ENCODE measurements at places on chromosomes 4 and X. TPM values are rescaled to one million over a fixed set of nuclear protein-coding genes. Genes with fewer than 3 reads are reported as not detected.

ATP2B3 gene
- not detected for total RNA-seq

TSPAN6 gene
- total RNA-seq, result 25.4 TPM

EBP gene
- total RNA-seq, result 180 TPM

SPANXA2 gene
- not detected for total RNA-seq

CORIN gene
- 0.05 TPM for total RNA-seq

NMU gene
- 28.1 TPM for total RNA-seq

KLHL13 gene
- total RNA-seq, result 8.1 TPM

NOX1 gene
- not detected for total RNA-seq

TMPRSS11F gene
- total RNA-seq, result 2.8 TPM

RP2 gene
- 12.9 TPM for total RNA-seq

USO1 gene
- 47.8 TPM for total RNA-seq

CYP2U1 gene
- 3.2 TPM for total RNA-seq

RIPPLY1 gene
- total RNA-seq, result not detected

CCKAR gene
- not detected for total RNA-seq

EFHC2 gene
- total RNA-seq, result 1.3 TPM

PPP4R3C gene
- not detected for total RNA-seq

SPATA4 gene
- not detected for total RNA-seq

BBS7 gene
- 18.9 TPM for total RNA-seq

FATE1 gene
- not detected for total RNA-seq

ITIH6 gene
- total RNA-seq, result not detected

LPAR4 gene
- not detected for total RNA-seq

NLRP2B gene
- total RNA-seq, result not detected

CT45A2 gene
- not detected for total RNA-seq

TCEAL6 gene
- total RNA-seq, result not detected

EMCN gene
- not detected for total RNA-seq

BMPR1B gene
- 5.2 TPM for total RNA-seq

EVC2 gene
- total RNA-seq, result 2.8 TPM

FAM47E gene
- not detected for total RNA-seq

PPBP gene
- total RNA-seq, result 3.9 TPM

AMMECR1 gene
- 17.1 TPM for total RNA-seq

TECRL gene
- not detected for total RNA-seq

ABCG2 gene
- total RNA-seq, result 0.60 TPM

TMSB15C gene
- total RNA-seq, result 1.1 TPM

CPZ gene
- not detected for total RNA-seq

FGD1 gene
- 10.0 TPM for total RNA-seq

ALB gene
- total RNA-seq, result not detected

CENPVL2 gene
- not detected for total RNA-seq

SPRY1 gene
- 10.1 TPM for total RNA-seq

IL15 gene
- not detected for total RNA-seq

EOLA2 gene
- total RNA-seq, result 25.7 TPM

VGLL1 gene
- total RNA-seq, result 6.8 TPM

PCYT1B gene
- 0.60 TPM for total RNA-seq
